Right renal cortex interstitium (tissue), 3 donors: ENCODE measurements at places on chromosomes 4 and X.

- no peak for DNase-seq
These were observed 9.5 kb upstream of the TLR8 start for GRCh38 chrX:12896935-12897334.

DNA sequence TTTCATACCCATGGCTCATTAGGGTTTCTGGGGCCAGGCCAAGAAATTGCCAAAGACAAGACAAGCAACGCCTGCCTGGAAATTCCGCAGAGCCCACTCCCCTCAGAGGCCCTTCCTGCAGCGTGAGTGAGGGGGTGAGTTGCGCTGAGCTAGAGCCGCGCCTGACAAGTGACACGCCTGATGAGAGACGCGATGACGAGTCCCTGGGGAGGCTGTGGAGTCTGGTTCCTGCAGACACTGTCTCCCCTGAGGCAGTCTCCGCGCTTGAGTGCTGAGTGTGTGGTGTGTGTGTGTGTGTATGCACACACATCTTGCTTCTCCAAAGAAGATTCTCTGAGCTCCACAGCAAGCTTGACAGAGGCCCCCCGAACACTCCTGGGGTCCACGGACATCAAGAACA lies 269.8 kb downstream of the BCOR start:
- no peak for DNase-seq

- no peak for DNase-seq
These were observed 125.5 kb upstream of the NRK start for GRCh38 chrX:105696870-105697269.

- no peak for DNase-seq
These were observed 53.1 kb downstream of the MAP3K15 start for GRCh38 chrX:19462231-19462630.

DNA sequence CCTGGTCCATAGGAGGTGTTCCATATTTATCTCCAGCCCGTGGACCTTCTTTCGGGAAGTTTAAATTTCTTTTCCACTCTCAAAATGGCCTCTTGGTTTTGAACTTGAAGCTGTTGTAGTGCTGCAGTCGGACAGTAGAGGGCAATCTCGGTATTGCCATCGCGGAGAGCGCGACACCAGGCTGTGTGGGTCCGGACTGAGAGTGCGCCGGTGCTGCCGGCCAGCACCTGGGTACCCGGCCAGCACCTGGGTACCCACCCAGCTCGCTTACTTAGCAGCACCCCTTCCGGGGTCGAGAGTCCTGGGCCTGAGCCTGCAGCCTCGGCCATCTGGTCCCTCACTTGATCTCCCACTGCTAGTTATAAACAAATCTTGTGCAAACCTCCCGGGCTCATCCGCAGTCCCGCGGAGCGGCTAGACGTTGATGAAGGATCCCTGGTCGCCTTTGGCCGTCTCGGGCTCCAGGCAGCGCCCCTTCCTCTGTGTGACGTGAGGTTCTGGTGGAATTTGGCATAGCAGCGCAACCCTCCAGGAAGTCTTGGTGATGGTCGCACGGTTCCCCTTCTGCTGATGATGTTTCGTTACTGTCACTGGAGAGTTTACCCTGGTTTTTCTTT lies 18.0 kb downstream of the FAM9A start:
- no peak for DNase-seq

GRCh38 chr4:67727124-67727850 lies 26.3 kb upstream of the UBA6 start:
- no peak for DNase-seq

- no peak for DNase-seq
These were observed 120.3 kb downstream of the RASL11B start for GRCh38 chr4:52982255-52982945.

GRCh38 chr4:5711479-5712184 lies 631 bp downstream of the EVC start:
- DNase-seq: no peak

DNA sequence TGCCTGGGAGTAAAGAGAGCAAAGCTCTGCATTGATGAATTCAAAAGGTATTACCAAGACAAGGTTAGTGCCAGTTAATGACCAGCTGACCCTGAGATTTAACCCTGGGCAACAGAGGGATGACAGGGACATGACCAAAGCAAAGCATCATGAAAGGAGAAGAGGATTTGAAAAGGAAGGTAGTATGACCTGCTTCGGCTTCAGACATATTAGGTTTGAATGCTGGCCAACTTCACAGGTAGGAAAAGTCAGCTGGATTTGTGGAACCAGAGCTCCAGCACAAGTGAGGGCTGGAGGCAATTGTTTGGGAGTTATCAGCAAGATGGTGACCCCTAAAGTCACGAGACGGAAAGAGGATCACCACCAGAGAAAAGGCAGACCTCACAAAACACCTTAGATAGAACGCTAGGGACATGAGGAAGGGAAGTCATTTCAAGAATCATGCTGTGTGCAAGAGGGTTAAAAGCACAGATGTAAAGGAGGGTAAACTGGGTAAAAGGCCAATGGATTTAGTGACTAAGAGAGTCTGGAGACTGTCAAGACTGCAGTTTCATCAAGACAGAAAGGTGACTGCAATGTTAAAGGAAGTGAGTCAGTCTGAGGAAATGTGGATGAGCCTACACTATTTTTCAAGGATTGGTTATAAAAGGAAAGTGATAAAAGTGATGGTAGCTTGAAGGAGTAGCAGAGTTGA lies 45.6 kb downstream of the SH3RF1 start:
- DNase-seq: no peak

- DNase-seq: no peak
These were observed 109.8 kb downstream of the CEP135 start for GRCh38 chr4:56058555-56058954.

DNA sequence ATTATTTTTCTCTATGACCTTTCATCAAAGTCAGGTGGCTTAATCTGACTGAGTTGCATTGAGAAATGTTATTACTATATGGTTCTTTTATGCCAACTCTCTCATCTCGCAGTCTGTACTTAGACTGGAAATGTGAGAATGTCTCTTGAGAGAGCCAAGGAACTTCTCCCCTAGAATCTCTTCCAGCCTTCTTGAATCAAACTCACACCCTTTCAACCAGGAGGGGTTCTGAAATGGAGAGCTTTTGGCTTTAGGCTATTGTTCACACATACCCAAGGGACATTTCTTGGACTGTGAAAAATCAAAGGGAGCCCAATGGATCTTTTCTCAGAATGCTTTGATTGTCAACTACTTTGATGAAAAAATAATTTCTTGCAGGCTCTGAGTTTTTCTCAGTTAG lies 5.1 kb downstream of the PLP1 start:
- DNase-seq: no peak

DNA sequence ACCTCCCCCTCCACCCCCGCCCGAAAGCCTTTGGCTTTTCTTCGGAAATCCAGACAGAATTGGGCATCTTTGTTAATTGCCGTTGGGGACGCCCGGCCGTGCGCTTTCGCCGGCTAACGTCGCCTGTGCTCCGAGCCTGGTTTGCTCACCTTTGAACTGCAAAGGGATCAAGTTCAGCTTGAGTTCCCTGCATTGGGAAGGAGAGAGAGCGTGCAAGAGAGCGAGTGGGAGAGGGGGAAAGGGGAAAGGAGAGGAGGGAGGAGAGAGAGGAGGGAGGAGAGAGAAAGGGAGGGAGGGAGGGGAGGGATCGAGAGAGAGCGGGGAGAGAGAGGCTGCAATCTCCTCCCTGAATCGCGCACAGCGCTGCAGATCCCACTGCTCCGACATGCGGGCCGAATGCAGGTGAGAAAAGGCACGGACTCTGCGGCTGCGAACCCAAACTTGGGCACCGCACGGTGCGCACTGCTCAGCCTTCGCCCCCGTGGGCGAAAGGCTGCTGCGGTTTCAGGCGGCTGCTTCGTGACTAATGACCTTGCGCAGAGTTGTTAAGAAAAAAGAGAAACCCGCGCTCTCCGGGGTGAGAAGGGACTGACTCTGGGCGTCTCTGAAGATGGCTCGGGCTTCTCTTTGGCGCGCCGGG lies at the start of gene PCDH7:
TSS of gene PCDH7 (plus strand) at position 349 of the 640 bp plus-strand sequence. CDS start 1,054 bp downstream, outside the sequence.
- no peak for DNase-seq

- DNase-seq: no peak
These were observed 262.7 kb downstream of the TMA16 start for GRCh38 chr4:163757219-163757618.

GRCh38 chrX:31279359-31279758 lies 207.5 kb upstream of the FTHL17 start:
- no peak for DNase-seq

GRCh38 chrX:68985135-68985755 lies 156.4 kb downstream of the EFNB1 start:
- DNase-seq: no peak
